ENCODE measurements at places on chromosomes 2 and 18. TPM values are rescaled to one million over a fixed set of nuclear protein-coding genes. Genes with fewer than 3 reads are reported as not detected.

Gene SPC25
- 4.8 TPM for polyA plus RNA-seq

DNA sequence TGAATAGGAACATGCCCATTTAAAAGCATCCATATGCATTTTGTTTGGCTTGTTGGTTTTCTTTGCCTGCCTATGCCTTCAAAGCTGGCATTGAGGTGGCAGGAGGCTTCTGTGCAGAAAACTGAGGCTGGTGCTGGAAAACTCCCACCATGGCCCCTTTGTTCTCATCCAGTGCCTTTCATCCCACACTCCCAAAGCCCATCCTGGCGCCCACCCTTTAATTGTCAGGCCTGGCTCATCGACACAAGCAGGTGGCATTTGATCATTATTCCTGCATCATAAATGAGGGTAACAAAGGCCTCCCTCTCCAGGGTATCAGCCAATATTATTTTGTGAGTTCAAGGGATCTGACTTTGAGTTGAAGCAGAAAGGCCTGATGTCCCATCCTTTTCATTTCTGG, 24.7 kb upstream of the ANXA4 start:
- DNase-seq, result no peak

GRCh38 chr2:192150166-192150565, 44.6 kb downstream of the TMEFF2 start:
- DNase-seq, result peak; percentile 18

GRCh38 chr2:108169982-108170625, 69.7 kb upstream of the SULT1C3 start:
- no peak for DNase-seq
